Thoracic aorta (tissue), 2 donors: ENCODE measurements at places on chromosomes 3 and 15. TPM values are rescaled to one million over a fixed set of nuclear protein-coding genes. Genes with fewer than 3 reads are reported as not detected.

Gene RTP4
- not detected for total RNA-seq

Gene OTOL1
- not detected for total RNA-seq

Gene LINGO1
- total RNA-seq: 0.63 TPM

Gene ZBTB38
- 169 TPM for total RNA-seq

Gene DUOXA1
- total RNA-seq: not detected

Gene GPR87
- total RNA-seq: not detected

Gene FBXL22
- total RNA-seq: 62.1 TPM

Gene SLC22A14
- 0.41 TPM for total RNA-seq

Gene NMB
- 2.9 TPM for total RNA-seq

Gene CFAP92
- total RNA-seq: not detected

Gene SCAMP5
- 1.5 TPM for total RNA-seq

Gene C3orf20
- not detected for total RNA-seq
